HFFc6 (cell line): ENCODE measurements at places on chromosomes 5 and 9. TPM values are rescaled to one million over a fixed set of nuclear protein-coding genes. Genes with fewer than 3 reads are reported as not detected.

DNA sequence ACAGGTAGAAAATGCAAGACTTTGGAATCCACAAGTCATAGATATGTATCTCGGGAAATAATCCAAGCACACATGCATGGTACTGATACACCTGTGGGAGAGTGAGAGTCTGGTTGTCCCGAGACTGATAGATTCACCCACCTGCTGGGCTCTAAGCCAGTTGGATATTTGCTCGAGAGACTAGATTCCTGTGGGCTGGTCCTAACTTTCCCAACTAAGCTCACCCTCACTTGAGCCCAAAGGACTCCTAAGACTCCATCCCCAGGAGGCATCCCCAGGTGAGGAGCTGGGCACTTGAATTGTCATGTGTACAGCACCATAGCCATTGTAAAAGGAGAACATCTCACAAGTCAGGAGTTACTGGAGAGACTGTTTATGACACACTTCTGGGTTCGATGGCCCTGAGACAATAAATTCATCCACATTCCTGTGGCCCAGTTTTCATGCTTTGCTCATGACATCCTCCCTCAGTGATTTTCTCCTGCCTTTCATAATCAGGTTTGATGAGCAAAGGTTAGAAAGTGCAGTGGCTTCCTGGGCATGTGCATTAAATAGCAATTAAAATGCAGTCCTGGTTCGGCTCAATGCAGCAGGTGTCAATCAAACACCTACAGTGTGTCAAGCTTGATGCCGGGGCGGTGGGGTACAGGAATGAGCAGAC lies 18.1 kb downstream of the SLC1A1 start:
- H3K27me3 ChIP-seq, result peaks cover 5% of the 10 kb centered on the region
- peak overlapping the region; percentile 65 for H3K4me3 ChIP-seq
- H3K4me1 ChIP-seq, result peaks cover 34% of the 10 kb centered on the region
- no peaks in the 10 kb centered on the region for H3K36me3 ChIP-seq
- peak overlapping the region; percentile 86 for H3K27ac ChIP-seq

GRCh38 chr9:124950050-124950718 lies 9.3 kb upstream of the GOLGA1 start:
- no peak for DNase-seq
- H3K36me3 ChIP-seq, result 0 out of 2 replicates have a peak, but pooled peaks cover 4% of the 10 kb centered on the region
- no peaks in the 10 kb centered on the region for H3K27me3 ChIP-seq
- peaks cover 8% of the 10 kb centered on the region; the same call in 1 of the 2 replicates for H3K4me1 ChIP-seq
- no peak overlapping the region for H3K4me3 ChIP-seq

- no peaks in the 10 kb centered on the region for H3K36me3 ChIP-seq
- DNase-seq, result no peak
- no peak overlapping the region for H3K27ac ChIP-seq
- no peak overlapping the region for H3K4me3 ChIP-seq
Measured at GRCh38 chr5:123438902-123439301, 15.7 kb upstream of the CEP120 start.

DNA sequence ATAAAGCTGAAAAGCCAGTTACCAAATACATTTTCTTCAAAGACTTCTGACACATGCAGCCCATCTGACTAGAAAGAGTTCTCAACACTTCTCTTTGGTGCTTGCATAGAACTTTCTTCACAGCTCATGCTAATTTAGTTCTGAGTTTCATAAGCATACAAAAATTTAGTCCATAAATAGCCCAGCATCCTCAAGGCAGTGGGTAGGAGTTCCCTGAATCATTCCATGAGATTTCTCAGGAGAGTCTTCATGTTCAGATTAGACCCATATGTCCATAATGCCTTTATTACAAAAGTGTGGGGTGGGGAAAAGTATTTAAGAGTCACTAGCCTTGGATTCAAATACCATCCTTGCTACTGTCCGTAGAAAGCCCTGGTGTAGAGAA lies 290.2 kb upstream of the RGMB start:
- peak; percentile 57 for DNase-seq
- peaks cover 42% of the 10 kb centered on the region for H3K4me1 ChIP-seq

DNA sequence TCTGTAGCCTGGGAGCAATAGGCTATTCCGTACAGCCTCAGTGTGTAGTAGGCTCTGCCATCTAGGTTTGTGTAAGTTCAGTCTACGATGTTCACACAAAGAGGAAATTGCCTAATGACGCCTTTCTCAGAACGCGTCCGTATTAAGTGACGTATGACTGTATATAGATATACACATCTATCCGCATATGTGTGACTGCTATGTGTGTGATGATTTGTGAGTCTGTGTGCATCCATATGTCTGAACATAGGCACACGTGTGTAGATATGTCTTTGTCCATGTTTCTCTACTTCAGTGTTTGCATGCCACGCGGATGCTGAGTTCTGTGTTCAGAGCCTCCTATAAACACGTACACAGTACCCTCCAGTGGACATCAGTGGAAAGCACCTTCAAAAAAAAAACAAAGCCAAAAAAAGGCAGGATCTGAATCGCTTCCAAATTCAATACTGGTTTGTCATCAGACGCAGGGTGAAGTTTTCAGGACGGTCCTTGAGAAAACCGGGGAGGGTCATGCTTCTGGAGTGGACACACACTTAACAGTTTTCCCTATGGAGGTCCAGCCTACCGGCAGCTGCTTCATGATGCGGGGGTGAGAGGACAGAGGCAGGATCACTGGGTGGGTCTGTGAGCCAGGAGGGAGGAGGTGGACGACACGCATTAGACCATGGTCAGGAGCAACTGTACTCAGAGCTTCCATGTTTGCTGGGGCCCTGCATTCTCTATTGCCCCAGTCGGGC lies 29.5 kb upstream of the ALDH1B1 start:
- H3K4me3 ChIP-seq, result peak overlapping the region; percentile 61
- peak overlapping the region; percentile 59 for H3K27ac ChIP-seq
- H3K27me3 ChIP-seq, result peaks cover 14% of the 10 kb centered on the region
- DNase-seq, result peak; percentile 69

DNA sequence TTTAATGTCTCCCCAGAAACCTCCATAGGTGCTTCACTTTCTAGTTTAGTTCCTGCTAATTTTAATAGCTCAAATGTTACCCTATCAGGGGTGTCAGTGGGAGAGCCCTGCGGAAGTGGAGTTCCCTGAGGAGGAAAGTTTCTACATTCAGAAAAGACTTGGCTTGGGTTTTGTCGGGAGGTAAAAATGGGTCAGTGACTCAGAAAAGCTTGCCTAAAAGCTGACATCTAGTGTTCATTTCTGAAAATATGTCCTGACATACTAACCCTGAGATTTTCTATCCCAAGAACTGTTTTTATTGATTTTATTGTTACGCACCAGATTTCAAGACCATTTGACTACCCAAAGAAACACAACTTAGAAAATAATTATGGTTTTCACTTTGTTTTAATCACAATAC lies 40.9 kb upstream of the GLDC start:
- H3K27me3 ChIP-seq, result peaks cover 3% of the 10 kb centered on the region; the same call in 1 of the 2 replicates
- H3K4me1 ChIP-seq, result peaks cover 19% of the 10 kb centered on the region; the same call in 1 of the 2 replicates
- H3K27ac ChIP-seq, result no peak overlapping the region
- no peak overlapping the region for H3K4me3 ChIP-seq
- H3K36me3 ChIP-seq, result peaks cover 8% of the 10 kb centered on the region

GRCh38 chr9:137630679-137631078 lies 11.9 kb downstream of the EHMT1 start:
- peak overlapping the region; percentile 34 for H3K27ac ChIP-seq
- H3K4me3 ChIP-seq, result no peak overlapping the region
- no peaks in the 10 kb centered on the region; the same call in 1 of the 2 replicates for H3K36me3 ChIP-seq
- H3K27me3 ChIP-seq, result no peaks in the 10 kb centered on the region
- DNase-seq, result no peak

- H3K4me1 ChIP-seq, result no peaks in the 10 kb centered on the region; the same call in 1 of the 2 replicates
- peaks cover 18% of the 10 kb centered on the region for H3K27me3 ChIP-seq
- no peak overlapping the region for H3K27ac ChIP-seq
- H3K4me3 ChIP-seq, result no peak overlapping the region
- DNase-seq, result peak; percentile 16
- no peaks in the 10 kb centered on the region for H3K36me3 ChIP-seq
Measured at GRCh38 chr5:133121080-133121479, 69.3 kb downstream of the HSPA4 start.

The GFM2 gene
- 27.1 to 32.1 TPM (median 29.4 TPM) in 3 replicates for total RNA-seq

The PFN3 gene
- total RNA-seq, result not detected in 3 replicates

The CCDC187 gene
- total RNA-seq, result not detected in 3 replicates

The SLC45A2 gene
- not detected in 3 replicates for total RNA-seq

The PTGS1 gene
- 32.4 to 108 TPM (median 39.9 TPM) in 3 replicates for total RNA-seq

The GHR gene
- total RNA-seq, result 1.3 and 2.1 TPM in 2 replicates
